Stimulated activated CD8-positive, alpha-beta memory T cell treated with anti-CD3 and anti-CD28 coated beads, Interleukin-7, amount 100 ng/mL, for 1 hour (primary cell): ENCODE measurements at places on chromosomes 5 and 9.

- DNase-seq, result peak; percentile 28
Measured at GRCh38 chr5:172833686-172834414, at the start of gene ERGIC1. Gene ERGIC1, plus strand, starts transcription at chr5:172834251. Its CDS starts 163 bp downstream, at chr5:172834414.

DNA sequence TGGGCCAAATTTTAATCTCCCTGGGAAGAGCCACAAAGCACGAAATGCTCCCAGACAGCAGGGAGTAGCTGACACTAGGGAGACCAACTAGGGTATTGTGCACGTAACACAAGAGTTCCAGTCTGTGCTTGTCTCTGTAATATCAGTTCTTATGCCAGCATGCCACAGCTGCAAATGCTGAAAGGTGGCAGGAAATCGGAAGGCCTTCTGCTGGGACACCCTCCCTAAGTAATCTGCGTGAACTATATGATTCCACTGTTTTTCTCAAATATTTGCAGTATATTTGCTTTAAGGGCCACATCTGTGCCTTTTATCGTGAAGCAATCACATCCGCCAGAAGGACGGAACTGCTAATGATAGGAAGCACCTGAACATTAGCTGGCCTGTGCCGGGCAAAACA is 12.6 kb downstream of the VLDLR start:
- no peak for DNase-seq

- DNase-seq, result no peak
Measured at GRCh38 chr5:97043511-97043910, 98.9 kb downstream of the LIX1 start.

- DNase-seq, result no peak
Measured at GRCh38 chr9:82108474-82108873, 119.9 kb downstream of the SPATA31D1 start.

DNA sequence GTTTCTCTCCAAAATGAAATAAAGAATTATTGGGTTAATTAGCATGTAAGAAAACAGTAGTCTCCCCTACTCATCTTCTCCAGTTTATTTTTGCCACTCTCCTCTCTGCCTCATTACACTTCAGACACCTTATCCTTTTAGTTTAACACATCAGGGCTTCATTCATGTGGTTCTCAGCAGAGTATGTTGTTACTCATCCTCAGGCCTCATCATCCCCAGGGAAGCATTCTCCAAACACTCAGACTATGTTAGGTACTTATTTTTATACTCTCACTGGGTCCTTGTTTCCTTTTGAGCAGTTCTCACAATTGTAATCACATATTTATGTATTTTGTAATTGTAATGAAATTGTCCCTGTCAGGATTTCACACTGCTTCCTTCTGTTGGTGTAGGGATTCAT is 470.5 kb downstream of the PDE4D start:
- DNase-seq, result no peak

DNA sequence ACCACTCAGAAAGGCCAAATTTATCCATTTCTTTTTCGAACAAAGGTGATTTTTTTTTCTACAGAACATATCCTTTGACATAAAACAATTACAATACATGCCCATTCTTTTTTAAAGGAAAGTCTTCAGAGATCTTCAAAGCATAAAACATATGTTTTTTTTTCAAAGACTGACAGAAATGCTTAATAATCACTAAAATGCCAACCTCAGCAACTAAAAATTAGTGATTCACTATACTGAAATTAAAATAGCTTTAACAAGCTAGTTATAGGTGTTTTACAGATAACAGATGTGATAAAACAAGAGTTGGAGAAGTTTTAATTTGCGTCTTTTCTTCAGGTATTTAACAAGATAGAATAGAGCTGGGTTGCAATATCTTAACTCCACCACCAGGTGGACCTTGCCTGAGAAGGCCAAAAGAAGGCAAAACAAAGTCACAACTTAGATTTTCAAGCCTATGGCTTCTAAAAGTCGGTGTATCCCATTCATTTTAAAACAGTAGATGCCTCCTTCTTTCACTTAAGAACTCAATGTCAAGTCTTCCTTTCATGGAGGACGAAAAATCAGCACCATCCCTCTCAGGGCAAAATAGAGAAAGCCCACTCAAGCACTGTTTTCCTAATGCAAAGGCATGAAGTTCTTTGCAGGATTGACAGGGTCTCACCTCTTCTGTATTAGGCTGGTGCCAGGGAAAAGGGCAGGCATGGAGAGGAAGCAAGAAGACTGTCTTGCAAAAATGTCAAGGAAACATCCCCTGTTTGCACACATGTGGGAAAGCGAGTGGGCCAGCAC is 31.1 kb upstream of the CPLX2 start:
- no peak for DNase-seq
